ENCODE measurements at places on chromosomes 2 and 18.

DNA sequence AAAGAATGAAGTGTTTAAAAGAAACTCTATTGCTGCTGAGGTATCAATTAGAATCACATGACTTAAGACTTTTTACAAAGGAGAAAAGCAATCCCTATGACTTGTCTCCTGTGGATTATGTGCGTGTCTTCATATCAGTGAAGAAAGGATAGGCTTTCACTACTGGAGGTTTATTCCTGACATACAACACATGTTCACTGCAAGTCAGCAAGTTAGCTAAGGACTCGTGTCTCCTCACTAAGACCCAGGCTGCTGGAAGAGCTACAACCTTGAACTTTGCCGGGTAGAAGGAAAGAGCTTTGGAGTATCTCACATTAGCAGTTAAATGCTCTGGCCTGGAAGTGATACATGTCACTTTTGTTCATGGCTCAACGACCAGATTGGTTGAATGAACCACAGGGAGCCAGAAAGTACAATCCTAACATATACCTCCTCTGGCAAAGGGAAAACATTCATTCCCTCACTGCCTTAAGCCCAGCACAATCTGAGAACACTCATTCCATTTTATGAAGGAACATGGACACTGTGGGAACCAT lies 215.3 kb downstream of the RNF152 start:
- no peak for DNase-seq

- no peak for DNase-seq
Measured at GRCh38 chr2:68124321-68124720, 33.4 kb upstream of the PNO1 start.

GRCh38 chr2:218855305-218856166 lies 4.1 kb upstream of the WNT6 start:
- no peak for DNase-seq

DNA sequence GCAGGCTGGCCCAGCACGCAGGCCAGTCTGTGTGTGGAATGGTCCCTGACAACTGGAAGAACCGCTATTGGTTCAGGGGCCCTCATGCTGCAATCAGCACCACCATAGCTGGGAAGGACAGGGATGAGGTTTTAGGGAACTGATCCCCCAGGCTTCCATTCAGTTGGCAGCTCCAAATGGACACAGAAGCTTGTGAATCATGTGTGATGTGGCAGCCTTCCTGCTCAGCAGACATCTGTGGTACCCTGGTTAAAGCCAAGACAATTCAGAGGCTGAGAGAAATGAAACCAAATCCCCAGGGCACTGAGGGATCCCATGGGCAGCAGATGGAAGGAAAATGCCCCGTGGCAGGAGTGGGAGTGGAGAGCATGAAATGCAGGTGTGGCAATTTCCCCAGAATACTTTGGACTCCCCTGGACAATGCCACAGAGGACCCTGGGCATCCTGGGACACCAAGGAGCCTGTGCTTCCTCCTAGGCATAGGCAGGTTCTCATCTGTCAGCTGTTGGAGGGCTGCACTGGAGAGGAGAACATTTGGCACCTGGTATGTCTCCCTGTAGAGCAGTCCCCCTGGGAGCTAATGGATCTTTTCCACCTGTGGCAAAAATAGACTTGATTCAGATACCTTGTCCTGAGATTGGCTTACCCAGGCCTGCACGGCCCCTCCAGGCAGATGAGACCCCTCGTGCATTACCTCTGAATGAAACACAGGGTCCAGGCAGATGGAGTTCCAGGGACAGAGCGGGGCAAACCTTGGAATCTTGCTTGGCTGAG lies 162.2 kb upstream of the BCL2L11 start:
- DNase-seq, result no peak

- no peak for DNase-seq
Measured at GRCh38 chr18:55997151-55997561, 409.2 kb upstream of the TCF4 start.

GRCh38 chr2:129609224-129609623 lies 370.2 kb upstream of the RAB6C start:
- no peak for DNase-seq
